ENCODE measurements at places on chromosomes 11 and 22.

DNA sequence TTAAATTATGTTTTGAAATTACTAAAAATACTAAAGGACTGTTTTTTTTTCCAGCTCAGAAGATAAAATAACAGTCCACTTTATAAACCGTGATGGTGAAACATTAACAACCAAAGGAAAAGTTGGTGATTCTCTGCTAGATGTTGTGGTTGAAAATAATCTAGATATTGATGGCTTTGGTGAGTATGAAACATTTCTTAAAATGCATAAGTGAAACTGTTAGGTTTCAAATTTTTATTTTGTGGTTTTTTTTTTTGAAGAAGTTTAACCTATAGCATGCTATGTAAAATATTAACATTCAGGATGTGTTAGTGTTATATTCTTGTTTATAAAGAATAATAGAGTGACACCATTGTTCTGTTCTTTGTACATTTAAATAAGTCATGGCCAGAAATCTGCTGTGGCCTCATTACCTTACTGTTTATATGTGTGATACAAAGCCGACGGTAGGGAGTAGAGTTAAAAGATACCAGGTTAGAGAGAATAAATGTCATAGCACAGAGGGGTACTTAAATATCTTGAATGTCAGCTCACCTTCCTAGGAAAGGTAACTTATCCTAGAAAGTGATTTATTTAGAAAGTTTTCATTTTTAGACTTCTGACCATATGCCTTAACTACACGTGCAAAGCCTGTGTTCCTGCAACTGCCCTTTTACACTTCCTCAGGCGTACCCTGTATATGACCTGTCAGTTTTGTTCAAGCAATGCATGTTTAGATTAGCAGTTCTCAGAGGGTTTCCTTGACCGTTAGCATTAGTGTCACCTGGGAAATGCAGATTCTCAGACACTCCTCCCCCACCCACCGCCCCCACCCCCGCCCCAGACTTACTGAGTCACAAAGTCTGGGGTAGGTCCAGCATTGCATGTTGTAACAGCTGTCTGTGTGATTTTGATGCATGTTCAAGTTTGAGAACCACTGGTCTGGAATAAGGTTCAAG lies 6.3 kb downstream of the FDX1 start:
- DNase-seq: no peak

GRCh38 chr11:68542617-68543016 lies 82.1 kb downstream of the PPP6R3 start:
- DNase-seq: no peak

DNA sequence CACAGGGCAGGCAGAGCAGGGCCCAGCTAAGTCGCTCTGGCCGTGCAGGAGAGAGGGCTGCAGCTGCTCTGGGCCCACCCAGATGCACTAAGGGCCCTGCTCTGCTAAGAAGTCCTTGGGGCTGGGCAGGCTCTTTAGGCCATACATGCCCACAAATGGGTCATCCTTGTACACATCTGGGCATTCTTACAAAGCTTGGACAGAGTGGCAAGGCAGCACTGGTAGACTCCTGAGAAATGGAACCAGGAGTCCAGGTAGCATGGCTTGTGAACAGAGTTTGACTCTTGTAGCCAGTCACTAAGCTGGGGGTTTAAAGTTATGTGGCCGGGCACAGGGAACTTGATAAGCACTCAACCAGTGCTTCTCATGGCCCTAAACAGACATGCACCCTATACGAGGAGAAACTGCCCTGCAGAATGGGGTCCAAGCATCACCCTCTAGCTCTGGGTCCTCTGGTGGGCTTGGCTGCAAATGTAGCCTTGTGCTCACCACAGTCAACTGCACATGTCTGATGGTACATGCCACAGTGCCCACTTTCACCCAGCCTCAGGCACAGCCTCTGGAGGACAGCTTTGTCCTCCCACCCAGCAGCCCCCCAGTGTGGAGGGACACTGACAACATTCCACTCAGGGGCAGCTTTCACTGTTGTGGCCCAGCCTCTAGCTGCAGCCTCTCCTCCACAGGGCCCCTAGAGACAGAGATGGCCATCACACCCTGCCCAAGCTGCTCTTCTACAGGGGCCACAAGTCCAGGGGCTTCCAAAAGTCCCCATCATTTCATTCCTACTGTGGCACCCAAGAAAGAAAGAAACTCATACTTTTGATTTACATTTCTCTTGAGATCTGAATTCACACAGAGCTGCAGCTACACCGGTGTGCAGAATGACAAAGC lies 75.2 kb downstream of the DGCR2 start:
- no peak for DNase-seq

DNA sequence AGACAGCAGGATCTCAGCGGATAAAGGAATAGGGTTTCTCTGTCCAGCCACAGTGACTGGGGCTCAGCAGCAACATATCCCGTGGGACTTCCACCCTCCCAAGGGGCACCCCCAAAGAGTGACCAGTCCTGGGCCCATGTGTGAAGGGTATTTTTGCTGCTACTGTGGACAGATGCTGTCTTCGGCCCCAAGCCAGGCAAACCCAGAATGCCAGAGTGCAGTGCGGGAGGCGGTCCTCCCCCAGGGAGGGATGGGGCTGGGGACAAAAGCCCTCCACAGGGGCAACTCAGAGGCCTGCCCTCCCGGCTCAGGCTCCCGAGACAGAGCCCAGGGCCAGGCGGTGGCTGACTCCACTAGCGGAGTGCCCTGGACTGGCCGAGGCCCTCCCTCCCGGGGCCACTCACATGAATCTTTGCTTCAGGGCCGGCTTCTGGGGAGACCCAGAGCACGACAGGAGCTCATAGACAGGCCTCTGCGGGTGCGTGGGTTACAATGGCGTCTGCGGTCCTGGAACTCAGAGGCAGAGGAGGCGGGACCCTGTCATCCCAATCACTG lies 34.7 kb upstream of the WNT7B start:
- no peak for DNase-seq

- no peak for DNase-seq
Observed at GRCh38 chr11:31763296-31763695, 47.8 kb downstream of the PAX6 start.
